Astrocyte of the hippocampus (primary cell): ENCODE measurements at places on chromosomes 4 and X.

DNA sequence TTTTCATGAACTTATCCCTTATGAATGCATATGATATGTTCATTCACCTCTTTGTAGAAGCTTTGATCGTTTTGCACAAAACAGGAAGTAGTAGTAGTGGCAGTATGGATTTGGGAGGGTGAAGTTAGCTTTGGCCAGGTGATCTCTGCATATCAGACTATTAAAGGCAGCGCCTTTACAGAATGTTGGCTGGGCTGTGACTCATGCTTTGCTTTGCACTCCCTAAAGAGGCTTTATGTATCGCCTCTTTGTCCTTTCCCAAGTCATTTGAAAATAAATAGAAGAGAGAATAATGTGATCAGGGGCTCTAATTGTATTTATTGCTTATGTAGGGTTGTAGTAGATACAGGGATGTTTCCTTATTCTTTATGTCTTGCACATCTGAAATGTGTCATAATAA is 50.4 kb downstream of the SHROOM3 start:
- peak; percentile 69 for DNase-seq

- DNase-seq: peak; percentile 37
These were observed 165.8 kb downstream of the SHROOM4 start for GRCh38 chrX:50648156-50648555.

DNA sequence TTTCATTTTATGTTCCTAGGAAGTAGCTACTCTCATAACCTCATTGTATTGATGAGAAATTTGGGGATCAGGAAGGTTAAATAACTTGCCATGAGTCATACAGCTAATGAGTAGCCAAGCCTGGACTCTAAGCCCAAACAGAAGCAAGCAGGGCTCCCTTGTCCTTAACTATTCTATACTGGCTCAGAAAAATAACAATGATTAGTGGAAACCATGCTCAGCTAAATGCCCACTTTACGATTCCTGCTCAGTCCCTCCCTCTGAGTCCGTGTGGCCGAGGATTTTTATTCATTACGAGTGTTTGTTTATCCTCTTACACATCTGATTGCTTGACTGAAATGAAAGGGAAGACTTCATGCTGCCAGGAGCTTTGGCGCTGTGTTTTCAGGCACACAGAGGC is 100.9 kb downstream of the SLC34A2 start:
- peak; percentile 49 for DNase-seq

DNA sequence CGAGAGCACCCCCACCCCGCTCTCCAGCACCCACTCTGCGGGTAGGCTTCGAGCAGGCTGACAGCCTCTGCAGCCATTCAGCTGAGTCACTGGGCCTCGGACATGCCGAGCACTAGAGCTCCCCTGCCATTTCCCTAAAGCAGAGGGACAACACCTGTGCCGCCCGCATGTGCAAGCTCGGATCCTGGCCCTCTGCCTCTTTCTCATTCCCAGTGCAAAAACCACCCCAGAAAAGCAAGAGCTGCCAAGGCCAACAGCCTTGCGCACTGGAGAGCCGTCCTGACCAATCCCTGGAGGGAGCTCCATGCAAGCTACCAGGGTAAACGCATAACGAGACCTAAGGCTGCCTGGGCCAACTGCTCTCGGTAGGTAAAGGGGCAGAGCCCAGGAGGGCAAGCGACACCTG is 5.3 kb downstream of the HCFC1 start:
- DNase-seq: peak; percentile 47

DNA sequence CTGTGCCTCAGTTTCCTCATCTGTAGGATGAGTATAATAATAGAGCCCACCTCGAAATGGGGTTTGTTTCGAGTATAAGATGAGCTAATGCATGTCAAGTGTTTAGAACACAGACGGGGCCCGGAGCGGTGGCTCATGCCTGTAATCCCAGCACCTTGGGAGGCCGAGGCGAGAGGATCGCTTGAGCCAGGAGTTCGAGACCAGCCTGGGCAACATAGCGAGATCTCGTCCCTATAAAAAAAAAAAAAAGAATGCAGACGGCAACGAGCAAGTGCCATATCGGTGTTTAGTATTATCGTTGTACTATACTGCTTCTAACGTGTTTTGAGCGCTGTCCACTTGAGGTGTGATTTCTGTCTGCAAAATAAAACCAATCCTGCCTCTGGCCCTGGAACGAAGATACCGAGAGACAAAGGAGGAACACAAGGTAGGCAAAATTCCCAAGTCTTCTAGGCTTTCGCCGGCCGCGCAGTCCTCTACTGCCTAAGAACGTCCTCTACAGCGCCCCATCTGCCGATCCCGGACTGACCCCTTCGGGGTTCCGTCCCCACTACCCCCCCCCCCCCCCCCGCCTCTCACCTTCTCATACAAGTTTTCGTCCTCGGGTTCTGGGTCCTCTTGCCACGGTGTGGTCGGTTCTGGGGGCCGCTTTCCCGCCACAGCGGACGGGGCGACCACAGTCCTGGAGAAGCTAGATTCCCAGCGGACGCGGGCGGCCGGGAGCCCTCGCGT is 442 bp downstream of the NDUFB11 start:
- no peak for DNase-seq

DNA sequence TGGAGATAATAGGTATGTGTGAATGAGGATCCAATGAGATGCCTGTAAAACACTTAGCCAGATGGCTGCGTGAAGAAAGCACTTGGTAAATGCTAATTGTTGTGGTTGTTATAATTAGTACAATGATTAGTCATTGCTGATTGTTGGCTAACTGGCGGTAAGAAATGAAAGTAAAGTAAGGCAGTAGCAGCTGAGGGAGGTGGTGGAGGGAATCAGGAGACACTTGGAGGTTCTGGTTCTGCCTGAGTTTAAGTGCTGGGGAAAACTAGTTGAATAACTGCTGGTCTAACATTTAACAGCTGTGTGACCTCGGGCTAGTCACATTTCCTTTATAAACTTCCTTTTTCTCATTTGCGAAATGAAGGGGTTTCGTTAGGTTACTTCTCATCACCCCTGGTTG is 30.9 kb downstream of the CD38 start:
- no peak for DNase-seq

DNA sequence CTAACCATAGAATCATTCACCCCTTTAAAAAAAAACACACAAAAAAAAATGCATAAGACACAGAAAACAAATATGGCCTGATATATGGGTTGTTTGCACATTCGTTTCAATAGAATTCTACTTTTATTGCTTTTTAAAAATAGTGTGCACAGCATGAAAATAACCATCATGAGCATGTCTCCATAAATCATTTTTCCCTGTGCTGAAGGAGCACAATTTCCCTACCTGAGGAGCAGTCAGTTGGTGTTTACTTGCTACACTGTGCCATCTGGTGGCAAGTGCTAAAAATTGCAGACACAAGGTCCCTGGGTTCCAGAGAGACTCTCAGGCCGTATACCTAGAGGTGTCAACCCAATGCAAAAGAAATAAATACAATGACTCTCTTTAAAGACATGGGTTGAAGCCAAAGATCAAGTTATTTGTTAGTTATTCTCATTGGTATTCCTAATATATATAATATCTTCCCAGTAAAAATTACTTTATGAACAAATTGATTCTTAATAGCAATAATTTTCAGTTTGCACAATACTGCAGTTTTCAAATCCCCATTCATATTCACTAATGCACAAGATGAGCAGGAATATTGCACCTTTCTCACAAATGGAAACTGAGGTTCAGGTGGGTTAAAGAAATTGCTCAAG is 551.4 kb downstream of the IQCM start:
- peak; percentile 76 for DNase-seq

- DNase-seq: no peak
These were observed 790.0 kb downstream of the PCDH18 start for GRCh38 chr4:136742333-136742732.

DNA sequence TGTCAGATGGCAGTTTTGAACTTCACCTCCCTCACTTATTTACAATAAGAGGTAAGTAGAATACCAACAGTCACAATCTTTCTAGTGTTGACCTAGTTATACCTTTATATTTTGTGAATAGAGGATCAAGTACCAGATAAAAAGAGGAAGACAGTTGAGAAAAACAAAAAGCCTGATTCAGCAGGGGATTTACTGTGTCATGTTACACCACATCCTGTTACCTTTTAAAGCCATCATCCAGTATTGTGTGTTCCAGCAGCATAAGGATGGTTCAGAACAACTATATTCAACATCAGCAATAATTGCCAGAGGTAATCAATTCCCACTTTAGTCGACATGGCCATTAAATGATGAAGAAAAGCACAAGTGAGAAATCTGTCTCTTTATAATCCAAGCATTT is 21.3 kb upstream of the CXCL6 start:
- DNase-seq: no peak

GRCh38 chr4:128846063-128846462 is 36.6 kb downstream of the JADE1 start:
- DNase-seq: no peak

DNA sequence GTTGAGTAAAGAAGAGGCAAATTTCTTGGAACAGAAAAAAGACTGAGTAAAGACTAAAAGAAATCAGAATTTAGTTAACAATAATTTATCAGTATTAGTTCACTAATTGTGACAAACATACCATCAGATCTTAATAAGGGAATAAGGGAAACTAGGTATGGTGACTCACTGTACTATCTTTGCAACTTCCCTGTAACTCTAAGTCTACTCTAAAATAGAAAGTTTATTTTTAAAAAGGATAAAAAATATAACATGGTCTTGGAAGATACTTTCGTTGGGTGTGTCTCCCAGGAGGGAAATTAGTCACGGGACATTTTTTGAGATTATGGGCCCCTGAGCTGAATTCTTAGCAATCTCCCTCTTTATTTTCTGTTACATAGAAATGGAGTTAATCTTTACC is 97.3 kb downstream of the EMCN start:
- no peak for DNase-seq

- DNase-seq: peak; percentile 73
These were observed 5.3 kb downstream of the APOO start for GRCh38 chrX:23902419-23902818.

DNA sequence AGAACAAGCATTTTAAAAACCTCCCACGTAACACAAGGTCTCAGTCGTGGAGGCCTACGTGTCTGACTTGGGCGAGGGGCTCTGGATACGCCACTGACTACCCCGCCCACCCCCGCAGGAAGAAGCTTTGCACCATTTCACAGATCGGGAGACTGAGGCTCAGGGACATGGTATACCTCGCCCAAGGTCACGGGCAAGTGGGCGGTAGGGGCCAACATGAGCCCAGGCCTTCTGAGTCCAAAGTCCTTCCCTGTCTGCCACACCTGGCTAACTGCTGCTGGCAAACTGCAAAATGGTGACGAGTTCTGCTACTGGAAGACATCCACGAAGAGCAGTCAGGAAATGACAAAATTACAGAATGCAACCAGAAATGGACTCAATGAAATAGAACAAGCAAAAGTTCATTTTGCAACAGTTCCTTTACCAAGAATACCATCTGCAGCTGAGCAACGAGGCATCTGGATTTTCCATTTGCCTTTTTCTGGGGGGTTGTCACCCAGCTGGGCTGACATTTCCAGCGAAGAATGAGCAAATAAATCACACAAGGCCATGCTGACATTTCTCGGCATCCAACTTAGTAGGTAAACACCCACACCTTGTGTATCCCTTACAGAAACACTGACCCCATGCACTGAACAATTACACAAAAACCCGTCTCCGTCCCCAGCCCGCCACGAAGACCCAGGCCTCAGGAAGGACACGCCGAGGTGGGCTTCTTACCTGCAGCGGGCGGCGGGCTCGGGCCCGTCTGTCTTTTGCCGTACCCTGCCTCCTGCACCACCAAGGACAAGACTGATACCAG is 70.2 kb upstream of the AFAP1 start:
- DNase-seq: no peak

- DNase-seq: peak; percentile 68
These were observed 61.5 kb upstream of the MMAA start for GRCh38 chr4:145557720-145558119.

DNA sequence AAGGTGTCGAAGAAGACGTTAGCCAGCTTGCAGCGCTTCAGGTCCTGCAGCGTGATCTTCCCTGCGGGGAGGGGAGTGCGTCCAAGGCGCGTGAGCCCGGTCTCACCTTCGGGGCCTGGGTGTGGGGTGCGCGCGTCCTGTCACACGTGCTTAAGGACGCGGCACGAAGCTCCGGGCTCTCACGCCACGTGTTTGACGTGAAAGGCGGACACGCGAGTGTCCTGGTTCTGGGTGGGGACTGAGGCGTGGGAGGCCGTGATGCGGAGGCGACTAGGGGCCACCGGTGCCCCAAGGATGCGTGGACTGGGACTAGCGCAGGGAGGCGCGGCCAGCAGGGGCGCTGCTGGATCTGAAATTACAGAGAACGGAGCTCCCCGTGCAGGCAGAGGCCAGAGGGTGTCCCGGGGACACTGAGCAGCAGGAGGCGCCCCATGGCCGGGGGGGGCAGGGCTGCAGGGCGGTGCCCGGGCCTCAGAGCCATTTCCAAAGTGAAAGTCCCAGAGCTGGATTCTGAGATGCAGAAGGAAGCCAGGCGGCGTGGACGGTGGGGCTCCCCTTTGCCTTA is 20.3 kb upstream of the GTPBP6 start:
- DNase-seq: no peak

DNA sequence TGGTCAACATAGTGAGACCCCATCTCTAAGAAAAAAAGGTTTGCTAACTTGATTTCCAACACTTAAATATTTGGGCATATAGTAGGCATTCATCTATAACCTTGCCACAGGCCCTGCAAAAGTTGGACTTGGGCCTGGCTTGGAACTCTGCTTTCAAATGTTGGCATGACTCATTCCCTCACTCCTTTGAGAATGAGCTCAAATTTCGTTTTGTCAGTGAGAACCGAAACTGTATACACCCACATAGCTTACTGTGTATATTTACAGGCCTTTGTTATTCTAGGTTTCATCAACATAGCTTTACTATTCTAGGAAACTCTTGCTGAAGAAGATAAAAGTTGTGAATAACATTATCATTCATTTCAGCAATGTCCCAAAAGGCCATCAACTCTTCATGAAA is 88.7 kb upstream of the ELOVL6 start:
- DNase-seq: peak; percentile 88

DNA sequence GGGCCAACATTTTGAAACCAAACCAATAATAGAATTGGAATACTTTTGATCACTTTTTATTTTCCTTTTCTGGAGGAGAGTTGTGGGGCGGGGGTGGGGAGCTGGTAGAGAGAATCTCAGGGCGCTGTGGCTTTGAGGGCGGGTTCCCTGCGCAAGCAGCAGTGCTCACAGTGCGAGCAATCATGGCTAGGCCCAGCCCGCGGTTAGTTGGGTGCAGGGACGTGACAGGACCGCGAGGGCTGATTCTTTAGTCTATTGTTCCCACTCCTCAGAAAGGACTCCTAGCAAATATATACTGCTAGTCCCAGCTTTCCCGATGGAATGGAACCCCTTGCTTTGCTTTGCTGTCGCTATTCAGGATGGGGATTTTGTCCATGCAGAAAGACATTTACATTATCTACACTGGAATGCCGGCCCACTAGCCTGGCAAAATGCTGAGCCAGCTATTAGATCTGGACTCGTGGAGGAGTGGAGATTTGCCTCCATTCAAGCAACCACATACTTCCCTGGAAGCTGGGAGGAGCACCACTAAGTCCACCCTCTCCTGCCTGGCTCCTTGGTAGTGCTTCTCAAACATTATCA is 23.9 kb upstream of the APLN start:
- peak; percentile 9 for DNase-seq

- no peak for DNase-seq
These were observed 28.1 kb downstream of the ZFP42 start for GRCh38 chr4:188023682-188024081.
